Glomerular endothelial cell (primary cell): ENCODE measurements at places on chromosomes 2 and 18. TPM values are rescaled to one million over a fixed set of nuclear protein-coding genes. Genes with fewer than 3 reads are reported as not detected.

Gene DNAJC5G
- total RNA-seq = 0.47 TPM in 1 of 2 replicates, not detected in the other

Gene GRHL1
- total RNA-seq = 0.82 TPM in 1 of 2 replicates, not detected in the other

Gene SH3YL1
- 14.6 and 22.5 TPM in 2 replicates for total RNA-seq

Gene VPS54
- 9.4 and 12.3 TPM in 2 replicates for total RNA-seq

Gene SH3RF3
- 32.5 and 35.8 TPM in 2 replicates for total RNA-seq

Gene HJURP
- total RNA-seq = 4.3 and 7.9 TPM in 2 replicates

Gene LYPD6
- 1.1 and 1.5 TPM in 2 replicates for total RNA-seq

Gene WNT6
- not detected in 2 replicates for total RNA-seq

Gene ARHGAP15
- total RNA-seq = not detected in 2 replicates

Gene INHBB
- total RNA-seq = 2.4 and 13.9 TPM in 2 replicates

Gene LIPG
- 123 and 185 TPM in 2 replicates for total RNA-seq

Gene ASB18
- not detected in 2 replicates for total RNA-seq

Gene KCNJ3
- total RNA-seq = not detected in 2 replicates

Gene PROKR1
- total RNA-seq = not detected in 2 replicates

Gene AKAIN1
- total RNA-seq = not detected in 2 replicates

Gene ANKRD30BL
- not detected in 2 replicates for total RNA-seq

Gene GALNT3
- total RNA-seq = 3.2 and 4.0 TPM in 2 replicates

Gene GAL3ST2
- total RNA-seq = not detected in 2 replicates

Gene SULT1C2
- total RNA-seq = not detected in 2 replicates

Gene PSD4
- 1.3 and 2.1 TPM in 2 replicates for total RNA-seq

Gene MC5R
- total RNA-seq = not detected in 2 replicates

Gene GPAT2
- 4.2 and 5.7 TPM in 2 replicates for total RNA-seq

Gene GAD1
- 0.35 TPM in 1 of 2 replicates, not detected in the other for total RNA-seq

Gene FRZB
- 0.05 TPM in 1 of 2 replicates, not detected in the other for total RNA-seq

Gene ABCG8
- not detected in 2 replicates for total RNA-seq

Gene ASPRV1
- 0.64 and 0.82 TPM in 2 replicates for total RNA-seq

Gene EMILIN1
- 3.5 and 7.3 TPM in 2 replicates for total RNA-seq

Gene LCT
- under 0.01 TPM in 1 of 2 replicates, not detected in the other for total RNA-seq
